ENCODE measurements at places on chromosomes 12 and 14.

- no peak for DNase-seq
Observed at GRCh38 chr12:112191840-112192321, 66.5 kb downstream of the TRAFD1 start.

- no peak for DNase-seq
Observed at GRCh38 chr12:68495336-68496070, 115.2 kb upstream of the RAP1B start.

- DNase-seq = no peak
Observed at GRCh38 chr12:92905258-92905810, 23.8 kb downstream of the EEA1 start.

- DNase-seq = no peak
Observed at GRCh38 chr12:87988534-87988933, 40.7 kb downstream of the C12orf50 start.

- DNase-seq = no peak
Observed at GRCh38 chr14:80565001-80565400, 353.7 kb upstream of the DIO2 start.

DNA sequence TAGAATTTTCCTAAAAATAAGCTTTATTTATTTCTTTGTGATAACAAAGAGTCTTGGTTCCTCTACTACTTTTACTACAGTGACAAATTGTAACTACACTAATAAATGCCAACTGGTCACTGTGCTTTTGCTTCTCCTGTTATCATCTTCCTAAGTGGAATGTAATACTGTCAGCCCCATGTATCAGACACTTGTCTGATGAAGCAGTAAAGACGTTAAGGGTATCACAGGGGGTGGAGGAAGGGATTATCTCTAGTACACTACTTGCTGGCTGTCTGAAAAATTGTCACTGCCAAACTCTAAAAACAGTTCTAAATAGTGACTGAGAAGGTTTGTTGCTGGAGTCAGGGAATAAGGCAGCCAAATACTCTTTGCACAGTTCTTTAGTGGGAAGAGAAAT lies 11.3 kb downstream of the ASB8 start:
- no peak for DNase-seq

GRCh38 chr12:49730568-49731101 lies 10.7 kb upstream of the TMBIM6 start:
- DNase-seq = no peak

DNA sequence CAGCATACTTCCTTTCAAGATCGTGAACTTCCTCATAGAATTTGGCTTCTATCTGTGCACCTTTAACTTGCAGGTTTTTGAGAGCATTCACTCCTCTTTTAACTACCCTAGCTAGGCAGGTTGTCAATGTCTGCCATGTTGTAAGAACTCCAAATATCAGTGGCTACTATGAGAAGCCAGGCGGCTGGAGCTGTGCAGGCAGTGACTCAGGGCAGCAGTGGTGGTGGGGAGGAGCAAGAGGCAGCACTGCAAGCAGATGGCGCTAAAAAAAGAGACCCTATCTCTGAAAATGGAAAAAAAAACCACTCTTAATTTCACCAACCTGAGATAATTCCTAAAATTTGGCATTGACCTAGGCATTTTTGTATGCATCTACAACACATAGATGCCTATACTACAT lies 28.5 kb downstream of the YARS2 start:
- no peak for DNase-seq

DNA sequence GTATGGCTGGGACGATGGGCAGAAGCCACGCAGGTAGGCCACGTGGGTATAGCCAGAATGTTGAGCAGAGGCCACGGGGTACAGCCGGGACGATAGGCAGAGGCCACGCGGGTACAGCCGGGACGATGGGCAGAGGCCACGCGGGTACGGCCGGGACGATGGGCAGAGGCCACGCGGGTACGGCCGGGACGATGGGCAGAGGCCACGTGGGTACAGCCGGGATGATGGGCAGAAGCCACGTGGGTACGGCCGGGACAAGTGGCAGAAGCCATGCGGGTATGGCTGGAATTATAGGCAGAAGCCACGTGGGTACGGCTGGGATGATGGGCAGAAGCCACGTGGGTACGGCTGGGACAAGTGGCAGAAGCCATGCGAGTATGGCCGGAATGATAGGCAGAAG lies 195.0 kb downstream of the TTC7B start:
- no peak for DNase-seq

DNA sequence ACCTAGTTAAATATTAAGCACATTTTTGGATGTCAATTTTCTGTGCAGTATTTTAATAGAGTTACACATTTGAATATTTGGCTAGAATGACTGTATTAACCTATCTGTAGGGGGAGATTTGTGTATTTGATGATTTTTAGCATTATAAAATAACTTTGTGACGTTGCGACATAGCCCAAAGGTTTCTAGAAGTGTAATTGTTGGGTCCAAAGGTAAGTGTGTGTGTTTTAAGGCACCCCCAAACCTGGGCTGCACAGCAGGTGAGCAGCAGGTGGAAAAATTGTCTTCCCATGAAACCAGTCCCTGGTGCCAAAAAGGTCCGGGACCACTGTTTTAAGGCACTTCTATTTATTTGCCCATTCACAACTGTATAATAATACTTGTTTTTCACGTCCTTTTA lies 3.3 kb downstream of the CCT2 start:
- no peak for DNase-seq
